Activated T-cell treated with anti-CD3 and anti-CD28 coated beads, Interleukin-2, amount 50 U/mL, for 1 hour (primary cell): ENCODE measurements at places on chromosomes 12 and 14.

- DNase-seq, result no peak
Observed at GRCh38 chr12:64680235-64680634, 69.9 kb downstream of the RASSF3 start.

- no peak for DNase-seq
Observed at GRCh38 chr12:72889791-72890190, 617.6 kb downstream of the TRHDE start.

DNA sequence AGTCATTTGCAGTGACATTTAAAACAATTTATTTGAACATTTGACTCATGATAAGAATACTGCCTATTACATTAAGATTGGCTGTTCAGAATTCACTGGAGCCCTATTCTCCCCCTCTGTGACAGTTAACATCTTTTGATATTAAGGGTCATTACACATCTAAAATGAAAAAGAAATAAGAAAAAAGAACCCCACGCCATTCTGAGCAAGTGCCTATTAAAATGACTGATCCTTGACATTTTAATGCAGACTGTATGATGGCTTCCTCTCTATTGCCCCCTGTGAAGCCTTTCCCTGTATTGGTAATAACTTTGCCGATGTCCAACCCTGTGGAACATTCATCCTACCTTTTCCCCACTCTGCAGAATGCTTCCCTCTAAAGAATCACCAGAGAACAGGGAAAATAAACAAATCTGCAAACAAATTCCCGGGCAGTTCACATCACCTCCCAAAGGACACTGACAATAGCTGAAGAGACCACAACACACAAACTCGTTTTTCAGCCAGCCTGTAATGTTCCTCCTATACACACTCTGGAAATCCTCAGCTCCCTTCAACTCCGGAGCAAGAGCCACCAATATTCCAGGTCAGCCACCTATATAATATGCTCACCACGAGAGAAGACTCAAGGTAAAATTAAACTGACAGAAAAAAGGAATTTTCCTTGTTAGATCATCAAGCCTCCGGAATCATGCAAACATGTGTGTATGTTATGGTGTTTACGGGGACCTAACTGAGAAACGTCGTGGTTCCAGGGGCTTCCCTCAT lies 2.1 kb downstream of the NIN start:
- no peak for DNase-seq

DNA sequence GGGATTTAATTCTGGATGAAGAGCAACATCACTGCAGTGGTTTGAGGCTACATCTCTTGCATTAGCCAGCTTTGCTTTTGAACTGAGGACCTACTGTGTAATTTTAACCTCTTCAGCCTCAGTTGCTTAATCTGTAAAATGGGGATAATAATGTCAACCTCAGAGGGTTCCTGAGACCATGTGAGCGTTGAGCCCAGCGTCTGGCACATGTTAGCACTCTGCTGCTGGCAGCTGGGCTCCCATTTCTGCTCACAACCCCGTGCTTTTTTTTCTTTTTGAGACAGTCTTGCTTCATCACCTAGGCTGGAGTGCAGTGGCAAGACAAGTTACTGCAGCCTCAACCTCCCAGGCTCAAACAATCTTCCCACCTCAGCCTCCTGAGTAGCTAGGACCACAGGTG lies 31.6 kb downstream of the TESC start:
- no peak for DNase-seq

DNA sequence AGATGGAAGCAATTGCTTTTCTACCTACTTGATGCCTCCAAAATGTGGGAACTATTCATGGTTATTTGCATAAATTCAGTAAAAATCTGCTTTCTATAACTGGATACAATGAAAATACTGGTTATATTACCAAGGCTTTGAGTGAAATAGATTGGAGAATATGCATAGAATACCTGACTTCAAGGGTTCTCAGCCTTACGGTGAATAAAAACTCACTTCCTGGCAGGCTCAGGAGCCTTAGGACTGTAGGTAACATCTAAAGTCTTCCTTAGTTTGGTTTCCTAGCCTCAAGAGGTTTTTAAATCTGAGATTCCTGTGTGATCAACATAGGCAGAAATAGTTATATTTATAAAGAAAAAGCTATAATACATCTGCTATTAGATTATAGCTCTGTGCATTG lies 158.6 kb downstream of the SLC41A2 start:
- DNase-seq, result no peak
